ENCODE measurements at places on chromosomes 5 and 9.

- no peak for DNase-seq
Observed at GRCh38 chr5:149273950-149274349, 2.3 kb downstream of the AFAP1L1 start.

- no peak for DNase-seq
Observed at GRCh38 chr9:83067579-83067978, 4.6 kb upstream of the RASEF start.

GRCh38 chr5:137688210-137688840 is 47.6 kb downstream of the KLHL3 start:
- no peak for DNase-seq

GRCh38 chr9:96078897-96079490 is 203.5 kb downstream of the ERCC6L2 start:
- no peak for DNase-seq

- no peak for DNase-seq
Observed at GRCh38 chr9:135186248-135187164, 99.0 kb downstream of the OLFM1 start.

GRCh38 chr9:73154722-73155121 is 3.1 kb downstream of the ANXA1 start:
- no peak for DNase-seq

DNA sequence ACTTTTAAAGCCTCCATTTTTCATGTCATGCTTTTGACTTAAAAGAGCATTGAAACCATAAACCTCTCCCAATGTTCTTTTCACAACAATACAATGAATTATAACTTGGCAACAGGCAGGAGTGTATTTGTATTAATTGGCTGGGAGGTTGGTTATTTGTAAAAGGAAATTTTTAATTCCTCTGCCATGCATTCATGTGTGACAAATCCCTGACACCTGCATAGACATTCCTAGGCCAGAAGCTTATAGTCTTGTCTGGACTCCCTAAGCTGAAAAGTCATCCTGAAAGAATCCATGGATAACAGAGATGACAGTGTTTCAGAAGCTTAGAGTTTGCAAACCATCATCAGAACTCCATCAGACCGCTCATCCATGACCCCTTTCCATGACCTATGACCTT is 76.3 kb upstream of the PTGER4 start:
- DNase-seq, result no peak

DNA sequence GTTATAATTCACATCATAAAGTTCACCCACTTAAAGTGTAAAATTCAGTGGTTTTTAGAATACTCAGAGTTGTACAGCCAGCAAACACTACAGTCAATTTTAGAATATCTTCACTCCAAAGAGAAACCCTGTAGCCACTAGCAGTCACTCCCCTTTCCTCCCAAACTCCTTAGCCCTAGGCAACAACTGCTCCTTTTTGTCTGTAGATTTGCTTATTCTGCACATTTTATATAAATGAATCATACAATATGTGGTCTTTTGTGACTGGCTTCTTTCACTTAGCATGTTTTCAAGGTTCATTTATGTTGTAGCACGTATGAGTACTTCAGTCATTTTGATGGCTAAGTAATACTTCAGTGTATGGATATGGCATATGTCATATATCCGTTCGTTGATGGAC is 38.7 kb downstream of the TGFBR1 start:
- DNase-seq, result no peak

DNA sequence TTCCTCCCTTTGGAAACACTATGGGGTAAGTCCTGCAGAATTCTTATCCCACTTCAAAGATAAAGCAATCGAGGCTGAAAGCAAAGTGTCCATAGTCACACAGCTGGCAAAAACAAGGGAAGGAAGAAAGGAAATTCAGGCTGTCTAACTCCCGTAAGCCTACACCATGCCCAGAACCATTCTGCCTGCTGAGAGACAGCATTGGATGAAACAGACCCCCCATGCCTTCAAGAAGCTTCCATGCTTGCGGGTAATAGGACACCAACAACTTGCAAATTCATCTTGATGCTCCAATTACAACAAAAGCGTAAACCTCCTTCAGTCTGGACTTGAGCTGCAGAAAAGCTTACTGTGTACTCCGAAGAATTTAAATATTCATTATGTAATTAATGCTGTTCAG is 181.1 kb upstream of the WWC1 start:
- no peak for DNase-seq

GRCh38 chr9:22693156-22693555 is 246.5 kb downstream of the DMRTA1 start:
- DNase-seq, result no peak

DNA sequence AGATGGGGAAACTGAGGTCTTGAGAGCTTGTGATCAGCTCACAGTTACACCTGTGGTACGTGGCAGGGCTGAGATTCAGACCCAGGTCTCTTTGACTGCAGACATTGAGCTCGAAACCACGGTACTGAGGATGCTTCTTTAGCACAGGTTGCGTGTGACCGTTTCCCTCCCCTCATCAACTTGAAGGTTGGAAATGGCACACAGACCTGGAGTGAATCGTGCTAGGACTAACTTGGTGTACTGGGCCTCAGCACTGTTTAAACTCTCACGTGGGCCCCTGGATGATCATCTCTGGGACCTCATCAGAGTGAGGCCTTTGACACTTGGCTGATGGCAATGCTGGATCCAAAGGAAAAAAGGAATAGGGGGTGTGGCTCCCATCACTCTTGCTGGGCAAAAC is 106.0 kb downstream of the MVB12B start:
- no peak for DNase-seq

GRCh38 chr9:36690412-36691168 is 117.9 kb downstream of the MELK start:
- DNase-seq, result no peak

- DNase-seq, result no peak
Observed at GRCh38 chr5:175544108-175544511, 65.8 kb downstream of the SFXN1 start.

- DNase-seq, result no peak
Observed at GRCh38 chr5:123511290-123511647, 708 bp upstream of the CSNK1G3 start.

DNA sequence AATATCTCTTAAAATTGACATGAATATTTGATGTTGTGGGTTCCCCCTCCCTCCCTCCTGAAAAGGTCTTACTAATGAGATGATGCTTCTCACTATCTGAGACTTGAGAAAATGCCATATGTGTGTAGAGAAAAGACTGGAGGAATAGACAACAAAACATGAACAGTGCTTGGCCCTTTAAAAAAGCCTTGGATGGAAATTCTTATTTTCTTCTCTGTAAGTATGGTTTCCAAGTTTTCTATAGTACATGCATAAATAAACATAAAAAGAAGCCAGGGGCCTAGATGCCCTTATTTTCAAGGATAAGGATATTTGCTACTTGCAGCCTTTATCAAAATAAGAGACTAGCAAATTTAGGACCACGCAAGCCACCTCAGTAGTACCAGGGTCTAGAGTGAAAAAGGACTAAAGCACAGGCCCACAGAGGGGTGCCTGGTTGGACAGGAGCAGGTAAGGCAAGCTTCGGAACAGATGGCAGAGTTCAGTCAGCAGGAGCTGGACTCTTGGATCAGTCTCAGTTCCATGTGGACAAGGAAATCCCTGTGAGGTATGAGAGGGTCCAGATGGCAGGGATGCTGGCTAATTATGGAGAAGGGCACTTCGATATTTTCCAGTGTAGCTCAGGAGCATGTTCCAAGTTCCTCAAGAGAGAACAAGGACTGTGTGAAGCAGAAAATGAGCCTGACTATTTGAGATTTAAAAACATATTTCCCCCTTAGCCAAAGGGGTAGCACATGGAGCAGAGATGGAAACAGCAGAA is 4.6 kb upstream of the ANP32B start:
- no peak for DNase-seq

- DNase-seq, result no peak
Observed at GRCh38 chr5:147690595-147690994, 91.9 kb downstream of the JAKMIP2 start.

- DNase-seq, result no peak
Observed at GRCh38 chr5:138755084-138755748, 2.0 kb downstream of the CTNNA1 start.

GRCh38 chr9:33446240-33446945 is 1.0 kb downstream of the AQP3 start:
- DNase-seq, result no peak

- DNase-seq, result no peak
Observed at GRCh38 chr9:86765746-86766430, 181.4 kb downstream of the GAS1 start.

DNA sequence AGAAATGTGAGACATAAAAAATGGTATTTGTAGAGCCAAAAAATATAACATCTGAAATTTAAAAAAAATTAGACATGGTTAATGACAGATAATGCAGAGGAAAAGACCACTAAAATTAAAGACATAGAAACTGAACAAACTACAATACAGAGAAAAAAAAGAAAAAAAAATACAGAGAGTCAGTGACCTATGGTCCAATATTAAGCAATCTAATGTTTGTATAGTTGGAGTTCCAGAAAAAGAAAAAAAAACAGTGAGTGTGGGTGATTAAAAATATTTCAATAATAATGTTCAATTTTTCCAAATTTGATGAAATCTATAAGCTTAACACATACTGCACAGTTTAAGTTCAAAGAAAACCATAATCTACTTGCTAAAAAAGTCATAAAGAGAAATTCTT is 207.6 kb downstream of the MPDZ start:
- no peak for DNase-seq

GRCh38 chr5:154486427-154486866 is 8.4 kb upstream of the HAND1 start:
- no peak for DNase-seq

- no peak for DNase-seq
Observed at GRCh38 chr9:26033336-26033735, 355.1 kb upstream of the TUSC1 start.

GRCh38 chr5:112995764-112996618 is 19.4 kb downstream of the DCP2 start:
- DNase-seq, result peak; percentile 82
